T-helper 17 cell (primary cell): ENCODE measurements at places on chromosomes 2 and 18. TPM values are rescaled to one million over a fixed set of nuclear protein-coding genes. Genes with fewer than 3 reads are reported as not detected.

GIGYF2 gene
- 62.9 TPM for total RNA-seq

MAPRE3 gene
- 5.0 TPM for total RNA-seq

GRCh38 chr2:22283436-22283835 is 1101.5 kb upstream of the KLHL29 start:
- no peaks in the 10 kb centered on the region for H3K27me3 ChIP-seq
- H3K36me3 ChIP-seq, result no peaks in the 10 kb centered on the region
- no peak overlapping the region for H3K4me3 ChIP-seq
- H3K4me1 ChIP-seq, result no peaks in the 10 kb centered on the region

GRCh38 chr2:88055371-88056128 is at the start of gene KRCC1:
Gene KRCC1 (minus strand): TSS chr2:88055783. CDS start chr2:88028563, 27,220 bp downstream.
- peak; percentile 94 for DNase-seq
- H3K4me3 ChIP-seq, result peak within 1 kb of the TSS; percentile 96
- H3K27ac ChIP-seq, result peak within 1 kb of the TSS; percentile 98
- peaks cover 38% of the 10 kb centered on the region for H3K4me1 ChIP-seq

GRCh38 chr2:63569740-63570139 is 18.5 kb downstream of the WDPCP start:
- H3K4me1 ChIP-seq, result no peaks in the 10 kb centered on the region
- H3K27ac ChIP-seq, result no peak overlapping the region
- H3K36me3 ChIP-seq, result peaks cover 3% of the 10 kb centered on the region
- H3K27me3 ChIP-seq, result no peaks in the 10 kb centered on the region
- no peak overlapping the region for H3K4me3 ChIP-seq

- no peaks in the 10 kb centered on the region for H3K27me3 ChIP-seq
- H3K4me3 ChIP-seq, result no peak overlapping the region
- peaks cover 3% of the 10 kb centered on the region for H3K36me3 ChIP-seq
- peaks cover 15% of the 10 kb centered on the region for H3K4me1 ChIP-seq
- DNase-seq, result no peak
Observed at GRCh38 chr2:217316743-217317142, 456.9 kb upstream of the TNP1 start.
